ENCODE measurements at places on chromosomes 6 and 20. TPM values are rescaled to one million over a fixed set of nuclear protein-coding genes. Genes with fewer than 3 reads are reported as not detected.

PHACTR1 gene
- polyA plus RNA-seq, result 5.1 TPM

SMPD2 gene
- 94.3 TPM for polyA plus RNA-seq

MDFI gene
- polyA plus RNA-seq, result 12.9 TPM

IRF4 gene
- polyA plus RNA-seq, result 1.8 TPM

PABPC1L gene
- polyA plus RNA-seq, result 27.9 TPM

- peaks cover 6% of the 10 kb centered on the region for H3K4me1 ChIP-seq
- no peaks in the 10 kb centered on the region for H3K27me3 ChIP-seq
- DNase-seq, result no peak
- H3K4me3 ChIP-seq, result no peak overlapping the region
These were observed 20.8 kb downstream of the OR2B2 start for GRCh38 chr6:27891320-27891875.

DNA sequence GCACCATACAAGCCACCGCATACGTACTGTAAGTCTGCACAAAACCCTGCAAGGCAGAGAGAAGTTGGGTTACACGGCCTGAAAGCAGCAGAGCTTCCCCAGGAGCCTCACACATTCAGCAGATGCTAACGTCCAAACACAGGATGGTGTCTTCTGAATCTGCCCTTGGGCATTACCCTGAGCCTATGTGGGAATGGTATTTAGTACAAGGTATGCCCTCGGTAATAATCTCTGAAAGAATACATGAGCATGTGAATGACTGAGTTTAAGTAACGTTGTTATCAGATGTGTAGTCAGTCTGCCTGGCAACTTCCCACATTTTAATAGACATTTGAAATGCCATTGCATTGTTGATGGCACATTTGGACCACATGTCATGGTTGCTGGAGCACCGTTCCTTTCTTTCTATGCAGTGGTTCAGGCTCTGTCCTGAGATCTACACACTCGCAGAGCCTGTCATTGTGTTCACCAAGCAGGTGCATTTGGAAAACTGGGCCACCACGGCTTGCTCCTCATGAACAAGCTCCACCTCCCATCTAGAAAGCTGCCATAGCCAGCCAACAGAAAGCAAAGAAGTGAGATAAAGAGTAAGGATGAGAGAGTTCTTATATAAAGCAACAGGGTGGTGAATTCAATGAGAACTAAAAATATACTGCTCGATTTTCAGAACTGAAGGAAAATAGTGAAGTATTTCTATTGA lies 136.5 kb upstream of the GGTLC1 start:
- no peak for DNase-seq
- no peaks in the 10 kb centered on the region for H3K36me3 ChIP-seq

Measured in testis (tissue), 5 donors.